ENCODE measurements at places on chromosomes 7 and 10. TPM values are rescaled to one million over a fixed set of nuclear protein-coding genes. Genes with fewer than 3 reads are reported as not detected.

Gene SPDYE2B
- total RNA-seq, result not detected

Gene OPN4
- not detected for total RNA-seq

Gene INPP5A
- total RNA-seq, result 21.3 TPM

Gene PSD
- 0.09 TPM for total RNA-seq

Gene SSC4D
- 0.43 TPM for total RNA-seq

All from neural progenitor cell (in vitro differentiated cells).